Frontal cortex (tissue), 4 donors: ENCODE measurements at places on chromosomes 6 and 20. TPM values are rescaled to one million over a fixed set of nuclear protein-coding genes. Genes with fewer than 3 reads are reported as not detected.

The ELOVL2 gene
- 55.4 TPM for total RNA-seq

The RAET1E gene
- total RNA-seq, result not detected

The LY86 gene
- 2.9 TPM for total RNA-seq

The FAM217A gene
- total RNA-seq, result not detected

The PRKN gene
- 6.1 TPM for total RNA-seq

The BIRC7 gene
- total RNA-seq, result not detected

The PGC gene
- total RNA-seq, result under 0.01 TPM

The PAX1 gene
- total RNA-seq, result not detected

The TSPYL4 gene
- 85.2 TPM for total RNA-seq

The ZFP64 gene
- total RNA-seq, result 10.2 TPM

The DSP gene
- 6.9 TPM for total RNA-seq

The ZNF311 gene
- 6.9 TPM for total RNA-seq

The CCN6 gene
- not detected for total RNA-seq

The SLCO4A1 gene
- total RNA-seq, result 1.6 TPM

The PHACTR3 gene
- total RNA-seq, result 40.8 TPM

The LRFN2 gene
- 24.1 TPM for total RNA-seq

The TP53TG5 gene
- not detected for total RNA-seq

The MMP24 gene
- 102 TPM for total RNA-seq

The NT5E gene
- total RNA-seq, result 8.2 TPM

The SLC16A10 gene
- total RNA-seq, result 11.0 TPM

The AFG1L gene
- total RNA-seq, result 10.2 TPM

The CTAGE9 gene
- not detected for total RNA-seq

The OR12D3 gene
- total RNA-seq, result not detected

The ABHD16B gene
- not detected for total RNA-seq

The PLA2G7 gene
- total RNA-seq, result 1.6 TPM

The SYNDIG1 gene
- 26.1 TPM for total RNA-seq

The ZNF337 gene
- total RNA-seq, result 24.1 TPM

The DDO gene
- total RNA-seq, result 0.41 TPM

The SERPINB1 gene
- 3.3 TPM for total RNA-seq

The PPIL1 gene
- total RNA-seq, result 40.8 TPM
